ENCODE measurements at places on chromosomes 2 and 18.

- DNase-seq: no peak
These were observed 1.8 kb downstream of the KIF5C start for GRCh38 chr2:148876595-148877402.

- DNase-seq: no peak
These were observed 624 bp upstream of the MAP4K3 start for GRCh38 chr2:39437522-39438296.

DNA sequence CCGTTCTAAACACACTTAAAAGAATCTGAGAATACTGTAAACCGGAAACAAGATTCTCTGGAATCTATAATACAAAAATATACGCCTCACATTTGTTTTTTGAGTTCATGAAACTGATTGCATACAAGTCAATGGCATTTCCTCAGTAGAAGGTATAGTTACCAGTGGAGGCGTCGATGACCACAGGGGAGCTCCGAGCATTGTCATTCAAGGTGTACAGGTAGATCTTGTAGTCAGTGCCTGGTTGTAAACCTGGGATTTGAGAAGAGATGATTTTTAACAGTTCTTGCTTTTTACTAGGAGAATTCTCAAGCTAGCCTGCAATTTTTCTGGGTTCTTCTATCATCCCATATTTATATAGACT lies 60.4 kb downstream of the FN1 start:
- DNase-seq: no peak

GRCh38 chr2:121075641-121076497 lies 209.1 kb downstream of the TFCP2L1 start:
- no peak for DNase-seq

DNA sequence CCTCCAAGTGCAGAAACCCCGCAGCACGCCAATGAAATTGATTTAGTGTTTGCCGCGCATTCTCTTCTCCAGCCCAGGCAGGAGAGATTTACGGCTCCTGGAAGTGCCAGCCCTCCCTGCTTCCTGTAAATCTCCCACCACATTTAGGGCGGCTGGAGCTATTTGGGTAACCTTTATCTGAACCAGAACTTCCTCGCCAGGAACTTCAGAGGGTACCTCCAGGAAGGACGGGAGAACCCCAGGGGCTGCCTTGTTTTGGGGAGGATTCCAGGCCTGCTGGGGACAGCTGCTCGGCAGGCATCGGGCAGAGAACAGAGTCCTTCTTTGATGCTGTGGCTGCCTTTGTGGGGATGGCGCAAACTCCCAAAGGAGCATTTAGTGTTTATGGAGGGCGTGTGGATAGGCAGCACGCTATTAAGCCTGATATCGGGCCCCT lies 122.0 kb upstream of the MYCN start:
- no peak for DNase-seq

All from cortex of kidney (tissue), 1 donor.